ENCODE measurements at places on chromosomes 1 and 21. TPM values are rescaled to one million over a fixed set of nuclear protein-coding genes. Genes with fewer than 3 reads are reported as not detected.

PSMB2 gene
- 17.5 TPM for total RNA-seq

GRCh38 chr1:48776393-48777218, at the start of gene BEND5:
TSS of gene BEND5 (minus strand) at chr1:48776891. CDS start at chr1:48776831, 60 bp downstream.
- peak; percentile 62 for DNase-seq

GRCh38 chr1:32068957-32069588, 3.7 kb upstream of the TMEM39B start:
- no peak for DNase-seq

GRCh38 chr1:77540501-77541161, 141.8 kb downstream of the ZZZ3 start:
- DNase-seq: no peak

DNA sequence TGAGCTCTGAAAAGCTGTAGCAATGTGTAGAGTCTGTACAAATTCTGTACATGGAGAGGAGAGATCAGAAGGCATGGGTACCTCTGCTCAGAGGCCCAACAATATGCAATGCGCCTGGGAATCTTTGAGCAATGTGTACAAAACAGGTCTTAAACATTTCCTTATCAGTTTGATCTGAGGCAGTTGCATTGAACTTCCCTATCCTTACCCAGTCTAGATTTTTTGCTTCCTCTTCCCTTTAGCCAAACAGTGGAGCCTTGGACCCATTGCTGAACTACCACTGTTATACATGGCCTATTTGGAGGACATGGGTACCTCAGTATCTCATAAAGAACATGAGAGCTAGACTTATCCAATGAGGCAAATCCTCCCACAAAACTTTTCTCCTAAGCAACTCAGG, 12.6 kb upstream of the MNDA start:
- no peak for DNase-seq

GRCh38 chr1:45379524-45379923, 39.3 kb upstream of the MUTYH start:
- DNase-seq: no peak

GRCh38 chr1:43776043-43776761, 68.9 kb downstream of the ST3GAL3 start:
- DNase-seq: no peak

DNA sequence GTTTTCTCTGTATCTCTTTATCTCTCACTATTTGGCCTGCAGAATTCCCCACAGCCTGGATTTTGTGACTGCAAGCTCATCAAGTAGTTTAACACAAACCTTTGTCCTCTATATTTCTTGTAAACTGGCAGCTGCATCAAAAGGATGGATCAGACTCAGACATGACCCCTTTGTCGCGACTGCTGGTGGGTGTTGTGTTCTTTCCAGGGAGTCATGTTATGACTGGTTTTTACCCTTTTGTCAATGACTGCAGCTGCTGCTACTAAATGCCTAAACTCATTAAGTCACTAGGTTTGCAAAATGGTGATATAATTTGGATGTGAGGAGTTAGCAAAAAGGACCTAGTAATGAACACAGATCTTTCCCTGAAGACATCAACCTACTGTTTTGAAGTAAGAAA, 10.2 kb upstream of the TOMM20 start:
- DNase-seq: no peak

DNA sequence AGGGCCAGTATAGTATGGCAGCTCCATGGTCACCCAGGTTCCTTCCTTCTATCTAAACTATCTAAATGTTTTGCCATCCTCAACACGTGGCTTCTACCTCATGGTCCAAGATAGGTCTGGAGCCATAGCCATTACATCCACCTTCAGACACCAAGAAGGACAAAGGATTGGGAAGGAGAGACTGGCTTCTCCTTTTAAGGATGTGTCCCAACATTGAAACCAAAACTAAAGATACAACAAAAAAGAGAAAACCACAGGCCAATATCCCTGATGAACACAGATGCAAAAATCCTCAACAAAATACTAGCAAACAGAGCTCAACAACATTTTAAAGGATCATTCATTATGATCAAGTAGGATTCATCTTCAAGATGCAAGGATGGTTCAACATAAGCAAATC, 24.8 kb downstream of the HSD11B1 start:
- no peak for DNase-seq

GRCh38 chr1:55140137-55140536, 75.0 kb downstream of the USP24 start:
- no peak for DNase-seq
